ENCODE measurements at places on chromosomes 6 and 20.
A peak's percentile ranks its signal among the peaks of the same experiment; 100 is the strongest.

- DNase-seq, result no peak
These were observed 123.8 kb upstream of the MARCKS start for GRCh38 chr6:113733381-113733780.

DNA sequence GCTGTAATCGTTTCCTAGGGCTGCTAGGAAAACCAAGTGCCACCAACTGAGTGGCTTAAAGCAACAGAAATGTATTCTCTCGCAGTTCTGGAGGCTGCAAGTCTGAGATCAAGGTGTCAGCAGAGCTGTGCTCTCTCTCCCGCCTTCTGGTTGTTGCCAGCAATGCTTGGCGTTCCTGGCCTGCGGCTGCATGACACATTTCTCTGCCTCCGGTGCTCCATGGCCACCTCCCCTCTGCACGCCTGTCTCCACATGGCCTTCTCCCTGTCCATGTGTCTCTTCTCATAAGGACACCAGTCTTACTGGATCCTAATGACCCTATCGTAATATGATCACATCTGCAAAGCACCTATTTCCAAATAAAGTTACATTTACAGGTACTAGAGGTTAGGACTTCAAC, 91.7 kb upstream of the AKAP12 start:
- no peak for DNase-seq

- no peak for DNase-seq
These were observed 110.1 kb downstream of the KIF13A start for GRCh38 chr6:17877196-17877894.

DNA sequence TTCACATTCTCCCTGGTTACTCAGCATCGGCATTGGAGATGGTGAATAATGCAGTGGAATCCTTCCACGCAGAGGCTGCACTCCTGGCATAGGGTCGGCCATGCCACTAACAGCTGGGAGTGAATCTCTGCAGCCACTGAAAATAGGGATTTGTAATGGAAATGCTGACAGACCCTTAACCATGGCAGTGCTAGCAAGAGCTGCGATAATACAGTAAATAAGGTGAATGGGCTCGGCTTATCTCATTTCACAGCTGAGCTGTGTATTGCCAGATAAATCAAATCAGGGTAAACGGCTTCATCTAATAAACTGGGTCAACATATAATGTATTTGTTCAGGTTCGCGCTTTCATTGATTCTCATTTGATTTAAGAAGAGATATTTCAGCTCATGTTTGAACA, 156.8 kb downstream of the SLC35B3 start:
- peak; percentile 22 for DNase-seq

DNA sequence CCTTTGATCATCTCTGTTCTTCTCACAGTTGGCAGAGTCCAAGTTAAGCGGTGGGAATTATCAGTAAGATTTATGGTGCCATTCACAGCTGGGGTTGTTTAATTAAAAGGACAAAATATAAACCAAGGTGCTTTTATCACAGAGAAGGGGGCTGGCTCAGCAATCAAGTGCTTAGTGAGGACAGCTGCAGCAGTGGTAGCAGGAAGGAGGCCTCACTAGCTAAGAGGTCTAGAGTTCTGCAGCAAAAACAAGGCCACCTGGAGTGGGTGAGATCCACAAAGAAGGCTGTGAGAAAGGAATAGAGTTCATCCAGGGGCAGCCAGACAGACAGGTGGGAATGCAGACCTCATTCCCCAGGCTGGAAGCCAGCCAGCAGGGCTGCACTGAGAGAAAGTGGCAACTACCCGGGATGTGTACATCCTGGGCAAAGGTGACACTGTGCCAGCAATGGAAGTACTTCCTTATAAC, 37.1 kb downstream of the PIGU start:
- peak; percentile 88 for DNase-seq

DNA sequence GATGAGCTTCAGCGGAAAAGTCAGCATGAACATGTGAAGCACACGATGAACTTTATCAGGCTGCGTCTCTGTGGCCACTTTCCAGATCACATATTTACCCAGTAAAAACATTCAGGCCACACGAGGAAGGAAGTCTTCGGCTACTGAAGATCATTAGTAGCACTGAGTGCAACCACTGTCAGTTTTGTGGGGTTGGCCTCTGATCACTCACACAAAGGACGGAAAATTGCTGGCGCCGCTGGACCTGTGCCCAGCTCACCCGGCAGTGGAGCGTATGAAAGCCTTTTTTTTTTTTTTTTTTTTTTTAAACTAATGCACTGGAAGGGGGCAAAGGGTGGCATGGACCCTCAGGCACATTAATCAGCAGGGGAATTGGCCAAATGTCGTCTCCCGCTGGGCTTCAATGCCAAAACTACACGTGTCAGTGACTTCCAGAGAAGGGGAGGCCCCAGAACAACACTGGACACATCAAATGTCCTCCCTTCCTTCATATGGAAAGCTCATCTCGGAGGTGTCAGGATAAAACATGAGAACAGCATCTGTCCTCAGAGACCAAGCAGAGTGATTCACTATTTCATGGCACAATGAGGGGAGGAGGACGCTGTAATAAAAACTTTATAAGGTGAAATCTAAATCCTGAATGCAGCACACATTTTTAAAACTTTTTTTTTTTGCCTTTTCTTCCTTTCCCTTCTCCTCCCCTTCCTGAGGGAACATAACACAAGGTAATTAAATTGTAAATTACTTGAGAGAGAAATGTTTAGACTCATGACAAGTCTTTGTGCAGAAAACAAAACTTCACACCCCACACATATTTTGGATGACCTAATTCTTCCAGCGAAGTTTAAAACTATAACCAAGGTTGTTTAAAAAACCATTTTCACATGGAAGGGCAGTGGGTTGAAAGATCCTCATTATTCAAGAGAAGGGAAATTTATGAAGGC, 223.4 kb downstream of the FOXC1 start:
- peak; percentile 57 for DNase-seq

GRCh38 chr6:26165261-26165790, 78.1 kb downstream of the HFE start:
- no peak for DNase-seq

DNA sequence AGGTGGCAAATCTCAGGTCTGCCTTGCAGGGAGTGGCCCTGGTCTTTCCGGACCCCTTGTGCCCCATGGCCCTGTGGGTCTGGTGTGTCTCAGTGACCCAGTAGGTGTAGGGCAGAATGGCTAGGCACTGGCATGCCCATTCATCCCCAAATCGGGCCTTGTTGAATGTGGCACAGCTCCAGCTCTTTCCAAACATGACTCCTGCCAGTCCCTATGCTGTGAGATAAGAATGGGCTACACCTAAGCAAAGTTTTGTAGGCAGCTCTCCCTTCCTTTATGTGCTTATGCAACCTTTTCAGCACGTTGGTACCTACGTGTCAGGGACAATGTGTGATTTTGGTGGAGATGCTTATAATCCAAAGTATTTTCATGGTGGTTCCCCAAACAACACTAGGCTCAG, 33.9 kb downstream of the FOXO3 start:
- DNase-seq, result no peak

- DNase-seq, result peak; percentile 44
These were observed 25.8 kb downstream of the MAP7 start for GRCh38 chr6:136524339-136524935.

GRCh38 chr6:126385536-126385935, 45.6 kb downstream of the CENPW start:
- no peak for DNase-seq

- DNase-seq, result peak; percentile 32
These were observed 117.3 kb downstream of the QRSL1 start for GRCh38 chr6:106746652-106747051.

- no peak for DNase-seq
These were observed 284.0 kb upstream of the RUNX2 start for GRCh38 chr6:45044086-45044485.

GRCh38 chr6:142271476-142271875, 30.3 kb upstream of the ADGRG6 start:
- DNase-seq, result no peak

- no peak for DNase-seq
These were observed 63.5 kb upstream of the ZMYND8 start for GRCh38 chr20:47419953-47420514.

- no peak for DNase-seq
These were observed 24.8 kb upstream of the EZR start for GRCh38 chr6:158843751-158844683.

- DNase-seq, result no peak
These were observed 62.3 kb downstream of the SNX9 start for GRCh38 chr6:157885211-157885788.

- no peak for DNase-seq
These were observed 106.7 kb upstream of the SAMD5 start for GRCh38 chr6:147401779-147402178.

GRCh38 chr6:131685266-131685780, 15.9 kb downstream of the OR2A4 start:
- no peak for DNase-seq

GRCh38 chr6:145135702-145136101, 599.6 kb downstream of the EPM2A start:
- DNase-seq, result no peak

- no peak for DNase-seq
These were observed 113.1 kb downstream of the FOXC1 start for GRCh38 chr6:1722801-1723200.

- peak; percentile 70 for DNase-seq
These were observed 79.8 kb upstream of the CHD6 start for GRCh38 chr20:41697861-41698559.

GRCh38 chr6:42914546-42914945, 1.3 kb upstream of the PTCRA start:
- DNase-seq, result no peak

DNA sequence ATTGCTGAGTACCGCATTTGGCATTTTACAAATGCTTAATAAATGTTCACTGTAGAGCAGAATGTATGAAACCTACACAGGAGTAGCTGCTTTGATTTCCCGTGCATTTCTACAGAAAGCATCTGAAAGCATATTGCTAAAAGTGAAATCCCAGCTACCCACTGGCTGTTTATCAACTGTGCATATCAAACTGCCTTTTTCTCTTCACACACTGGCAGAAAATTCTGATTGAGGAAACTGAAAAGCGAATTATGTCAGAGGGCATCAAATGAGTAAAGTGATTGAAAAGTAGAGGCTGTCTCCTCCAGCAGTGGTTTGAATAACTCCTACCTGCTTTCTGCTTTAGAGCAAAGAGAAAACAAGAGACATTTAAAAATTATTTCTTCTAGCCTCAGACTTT, 28.0 kb downstream of the STX11 start:
- no peak for DNase-seq

DNA sequence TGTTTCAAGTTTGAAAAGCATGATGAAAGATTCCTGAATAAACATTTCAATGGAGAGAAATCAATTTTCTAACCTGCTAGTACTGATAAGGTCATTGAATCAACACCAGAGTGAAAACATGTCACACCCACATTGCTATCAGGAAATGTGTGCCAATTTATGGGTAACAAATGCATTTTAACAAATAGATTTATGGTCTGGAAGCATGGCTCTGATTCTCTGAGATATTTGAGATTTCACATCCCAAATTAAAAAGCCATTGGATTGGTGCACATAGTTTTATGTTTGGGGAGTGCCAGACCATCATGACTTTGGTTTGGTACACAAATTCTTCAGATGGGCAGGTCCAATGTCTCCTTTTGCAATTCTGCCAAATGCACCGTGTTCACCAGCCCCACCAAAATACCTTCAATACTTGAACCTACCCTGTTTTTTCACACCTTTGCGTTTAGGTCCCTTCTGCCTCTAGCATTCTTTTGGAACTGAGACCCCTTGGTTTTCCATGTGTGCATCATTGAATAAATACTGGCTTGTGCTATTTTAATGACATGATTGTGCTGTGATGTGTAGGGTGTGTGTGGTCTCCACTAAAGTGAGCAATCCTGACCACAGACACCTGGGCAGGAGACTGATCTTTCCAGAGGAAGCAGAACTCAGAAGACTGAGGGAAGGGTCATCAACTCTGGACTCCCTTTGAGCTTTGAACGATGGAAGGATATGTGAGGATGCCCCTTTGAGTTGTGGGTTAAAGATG, 20.4 kb downstream of the IL20RA start:
- DNase-seq, result no peak

DNA sequence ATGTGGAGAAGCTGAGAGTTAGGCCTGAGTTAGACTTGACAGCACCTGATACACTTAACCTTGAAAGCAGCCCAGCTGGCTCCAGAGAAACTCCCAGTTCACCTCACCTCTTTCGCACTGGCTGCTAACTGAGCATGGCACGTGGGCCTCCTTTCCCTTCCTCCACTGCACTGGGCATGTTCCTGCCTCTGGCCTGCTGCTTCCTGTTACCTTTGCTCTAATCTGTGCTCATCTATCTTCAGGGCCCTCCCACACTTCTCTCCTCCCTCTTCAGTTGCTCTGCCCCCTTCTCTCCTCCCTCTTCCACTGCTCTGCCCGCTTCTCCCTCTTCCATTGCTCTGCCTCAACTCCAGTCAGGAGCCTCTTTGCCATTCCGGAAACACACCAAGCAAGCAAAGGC, 13.7 kb upstream of the UBE2V1 start:
- DNase-seq, result no peak

DNA sequence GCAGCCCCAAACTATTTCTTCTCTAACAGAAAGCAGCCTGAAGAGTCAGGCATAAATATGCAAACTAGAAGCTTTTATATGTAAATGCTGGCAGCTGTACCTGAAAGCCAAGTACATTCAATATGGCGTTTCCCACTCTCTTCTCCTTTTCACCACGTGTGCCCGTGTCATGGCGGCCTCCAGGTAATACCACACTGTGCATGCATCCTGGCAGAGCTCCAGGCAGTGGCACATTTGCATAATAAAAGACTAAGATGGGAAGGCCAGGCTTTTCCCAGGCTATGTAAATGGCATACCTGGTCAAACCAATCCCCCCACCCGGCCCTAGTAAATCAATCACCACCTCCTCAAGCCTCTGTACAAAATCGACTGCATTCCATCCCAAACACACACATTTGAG, 120.6 kb downstream of the MMUT start:
- no peak for DNase-seq

DNA sequence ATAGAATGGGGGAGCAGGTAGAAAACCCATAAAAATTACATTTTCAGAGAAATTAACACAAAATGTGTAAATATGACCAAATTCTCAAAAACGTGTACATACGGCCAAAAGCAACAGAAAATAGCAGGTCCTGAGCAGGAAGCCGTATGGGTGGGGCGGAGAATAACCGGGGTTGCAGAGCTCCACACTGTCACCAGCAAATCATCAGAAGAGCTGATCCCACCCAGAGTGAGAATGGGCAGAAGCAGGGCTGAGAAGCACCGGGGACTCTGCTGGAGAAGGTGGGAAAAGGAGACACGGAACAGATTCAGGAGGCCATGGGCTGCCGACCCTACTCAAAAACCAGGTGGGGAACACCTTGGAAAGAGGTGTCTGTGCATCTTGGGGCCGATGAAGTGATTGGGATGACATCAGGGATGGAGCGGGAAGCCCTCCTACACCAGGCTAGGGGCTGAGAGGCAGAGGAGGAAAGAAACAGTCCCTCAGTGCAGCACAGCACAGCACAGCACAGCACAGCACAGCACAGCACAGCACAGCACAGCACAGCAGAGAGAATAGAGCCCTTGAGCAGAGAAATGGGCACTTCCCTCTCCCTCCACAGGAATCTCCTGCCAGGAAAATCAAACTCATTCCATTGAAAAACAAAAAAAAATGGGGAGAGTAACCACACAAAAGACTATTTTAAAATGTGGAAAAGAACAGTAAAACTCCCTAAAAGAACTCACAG, 22.3 kb downstream of the STX7 start:
- no peak for DNase-seq

- DNase-seq, result no peak
These were observed 40.3 kb downstream of the MAP3K4 start for GRCh38 chr6:161031721-161032495.
